ENCODE measurements at places on chromosomes 3 and 15.

- DNase-seq, result no peak
Observed at GRCh38 chr3:42505128-42505848, 2.8 kb downstream of the VIPR1 start.

GRCh38 chr3:41405466-41405865 lies 206.2 kb downstream of the CTNNB1 start:
- no peak for DNase-seq

- no peak for DNase-seq
Observed at GRCh38 chr15:85854345-85855097, 59.8 kb upstream of the KLHL25 start.

- DNase-seq, result no peak
Observed at GRCh38 chr3:138197524-138197923, 10.4 kb downstream of the ARMC8 start.

GRCh38 chr3:149019580-149019979 lies 28.2 kb downstream of the GYG1 start:
- DNase-seq, result no peak

DNA sequence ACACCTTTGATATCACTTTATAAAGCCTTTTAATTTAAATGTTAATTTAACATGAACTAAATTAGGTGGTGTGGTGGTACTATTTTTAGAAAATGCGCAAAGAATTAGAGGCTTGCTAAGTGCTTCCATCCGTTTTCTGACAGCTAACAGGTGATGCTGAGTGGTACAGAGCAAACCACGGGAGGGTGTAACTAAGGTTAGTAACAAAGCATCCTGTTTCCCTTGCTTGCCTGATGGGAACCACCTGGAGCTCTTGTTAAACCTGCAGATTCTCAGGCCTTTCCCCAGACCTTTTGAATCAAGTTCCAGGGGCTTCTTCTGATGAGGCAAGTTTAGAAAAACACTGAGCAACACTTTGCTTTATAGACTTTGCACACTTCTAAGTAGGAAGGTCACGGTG lies 101.0 kb downstream of the ATG7 start:
- DNase-seq, result no peak

- DNase-seq, result no peak
Observed at GRCh38 chr15:81332326-81332725, 8.4 kb upstream of the STARD5 start.

- no peak for DNase-seq
Observed at GRCh38 chr3:31754575-31755278, 222.0 kb downstream of the STT3B start.

DNA sequence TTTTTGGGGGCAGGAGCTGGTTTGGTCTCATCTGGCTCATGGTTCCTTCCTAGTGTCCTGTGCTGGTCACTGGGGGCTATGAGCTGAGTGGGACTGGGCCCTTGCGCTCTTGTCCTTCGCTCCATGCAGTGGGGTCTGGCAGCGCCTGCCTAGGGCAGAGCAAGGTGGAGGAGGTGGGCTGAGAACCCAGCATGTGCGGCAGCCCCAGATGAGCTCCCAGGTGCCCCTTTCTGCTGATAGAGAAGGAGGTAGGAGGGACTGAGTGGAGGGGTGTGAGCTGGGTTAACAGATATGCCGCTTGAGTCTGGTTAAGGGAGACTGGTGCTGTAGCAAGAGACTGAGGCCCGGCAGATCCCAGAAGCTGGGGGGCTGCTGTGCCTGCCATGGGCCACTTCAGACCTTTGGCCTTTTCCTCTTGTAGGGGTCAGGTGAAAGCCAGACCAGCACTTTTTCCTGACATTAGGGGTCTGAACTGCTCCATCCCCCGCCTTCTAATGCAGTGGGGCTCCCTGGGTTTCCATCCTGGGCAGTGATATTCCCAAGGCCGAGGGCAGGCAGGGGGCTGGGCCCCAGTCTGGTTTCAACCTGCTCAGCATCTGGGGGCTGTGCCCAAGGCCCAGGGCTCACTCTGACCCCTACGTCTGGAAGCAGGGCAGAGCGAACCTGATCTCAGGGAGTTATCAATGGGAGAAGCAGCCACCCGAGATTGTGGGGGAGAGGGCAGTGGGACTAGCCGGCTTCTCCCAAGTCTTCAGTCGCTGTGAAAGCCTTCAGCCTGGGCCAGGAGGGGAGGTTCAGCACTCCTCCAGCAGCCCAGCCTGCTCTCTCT lies 62.9 kb upstream of the PRR23C start:
- DNase-seq, result no peak

- no peak for DNase-seq
Observed at GRCh38 chr3:32471246-32471645, 31.4 kb downstream of the CMTM6 start.

GRCh38 chr3:69448877-69449276 lies 63.0 kb upstream of the FRMD4B start:
- DNase-seq, result no peak

- DNase-seq, result no peak
Observed at GRCh38 chr3:63094642-63095408, 183.3 kb upstream of the SYNPR start.

DNA sequence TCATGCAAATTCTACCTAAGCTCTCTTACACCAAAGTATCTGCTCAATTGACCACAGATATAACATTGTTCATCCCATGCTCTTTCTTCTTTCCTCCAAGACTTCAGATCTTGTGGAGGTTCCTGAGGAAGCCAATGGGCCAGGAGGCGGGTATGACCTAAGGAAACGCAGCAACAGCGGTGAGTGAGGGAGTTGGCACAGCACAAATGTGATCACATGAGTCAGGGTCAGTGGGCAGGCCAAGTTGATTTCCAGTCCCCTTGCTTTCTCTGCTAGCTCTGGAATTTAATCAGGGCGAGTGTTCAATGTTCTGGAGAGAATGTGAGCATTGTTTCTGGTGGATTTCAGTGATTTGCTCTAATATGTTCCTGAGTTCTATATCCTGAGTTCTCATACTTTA lies 112.7 kb downstream of the STAC start:
- no peak for DNase-seq

GRCh38 chr15:56798639-56799038 lies 65.3 kb upstream of the ZNF280D start:
- DNase-seq, result no peak

DNA sequence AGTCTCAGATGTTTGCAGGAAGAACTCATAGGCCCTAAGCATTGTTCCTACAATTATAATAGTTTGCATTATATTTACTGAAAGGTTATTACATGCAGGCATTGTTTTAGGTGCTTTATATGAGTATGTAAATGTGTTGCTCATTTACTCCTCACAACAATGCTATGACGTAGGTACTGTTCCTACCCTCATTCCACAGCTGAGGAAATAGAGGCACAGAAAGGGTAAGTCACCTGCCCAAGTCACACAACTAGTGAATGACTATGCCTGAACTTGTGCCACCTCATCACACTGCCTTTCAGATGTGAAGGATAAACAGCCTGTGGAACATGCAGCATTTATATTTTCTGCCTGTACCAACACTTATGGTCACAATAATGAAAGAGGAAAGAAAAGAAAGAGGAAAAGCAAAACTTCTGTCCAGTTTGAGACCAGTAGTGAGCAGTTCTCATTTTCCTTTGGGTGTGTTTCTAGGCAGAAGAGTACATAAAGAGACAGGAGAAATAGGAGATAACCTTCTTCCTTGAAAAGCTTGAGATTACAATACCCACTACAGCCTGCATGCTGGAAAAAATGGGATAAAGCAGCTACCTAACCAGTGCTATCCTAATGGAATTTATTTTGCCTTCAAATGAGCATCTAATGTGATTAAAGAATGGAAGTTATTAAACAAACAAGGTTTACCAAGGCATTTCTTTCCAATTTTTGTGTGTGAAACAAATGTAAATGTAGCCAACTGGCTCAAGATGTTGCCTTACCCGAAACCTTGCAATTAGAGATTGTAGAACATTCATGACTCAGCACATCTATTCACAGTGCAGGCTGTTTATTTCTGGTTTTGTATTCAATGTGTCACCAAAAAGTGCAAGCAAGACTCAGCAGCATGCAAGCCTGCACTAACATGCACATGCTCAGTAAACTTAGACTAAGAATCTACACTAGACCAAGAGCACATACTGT lies 20.5 kb upstream of the ENTPD3 start:
- DNase-seq, result no peak

GRCh38 chr3:112746675-112747280 lies 99.9 kb downstream of the CD200R1L start:
- no peak for DNase-seq

- DNase-seq, result no peak
Observed at GRCh38 chr3:16362770-16363169, 97.8 kb downstream of the OXNAD1 start.

GRCh38 chr3:11392860-11393114 lies 120.6 kb downstream of the ATG7 start:
- no peak for DNase-seq

DNA sequence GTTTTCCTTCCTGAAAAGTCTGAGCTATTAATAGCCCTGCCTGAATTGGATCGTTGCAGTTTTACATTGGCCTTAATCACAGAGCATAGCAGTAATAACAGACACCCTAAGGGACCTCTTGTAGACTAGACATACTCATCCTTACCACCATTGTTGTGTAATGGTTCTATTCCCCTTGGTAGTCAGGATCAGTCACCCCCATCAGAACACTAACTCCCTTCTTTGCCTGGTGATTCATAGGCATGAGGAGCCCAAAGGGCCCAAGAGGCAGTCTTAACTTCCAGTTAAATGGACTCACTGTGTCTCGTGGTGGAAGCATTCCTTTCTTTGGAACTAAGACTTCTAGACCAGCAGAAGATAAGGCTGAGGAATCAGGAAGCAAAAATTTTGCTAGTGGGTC lies 20.2 kb downstream of the CGGBP1 start:
- DNase-seq, result no peak

- DNase-seq, result no peak
Observed at GRCh38 chr3:58419780-58420507, 13.7 kb downstream of the PDHB start.

DNA sequence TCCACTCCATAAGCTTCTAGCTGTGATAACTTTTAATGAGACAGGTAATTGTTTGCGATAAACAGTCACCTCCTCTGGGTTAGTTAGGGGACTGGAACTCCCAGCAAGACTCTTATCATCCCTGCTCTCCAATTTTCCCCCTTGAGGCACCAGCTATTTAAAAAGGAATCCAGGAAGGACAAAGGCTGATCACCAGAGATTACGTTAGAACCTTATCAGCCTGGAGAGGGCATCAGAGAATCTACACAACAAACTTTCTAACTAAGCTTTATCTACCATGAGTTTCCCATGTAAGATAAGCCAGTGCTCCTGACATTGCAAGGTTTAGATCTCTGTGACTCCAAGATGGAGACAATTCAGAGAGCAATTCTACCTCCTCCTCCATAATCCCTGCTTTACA lies 31.3 kb downstream of the GPR176 start:
- no peak for DNase-seq

- DNase-seq, result no peak
Observed at GRCh38 chr3:61645148-61645547, 83.8 kb downstream of the PTPRG start.

DNA sequence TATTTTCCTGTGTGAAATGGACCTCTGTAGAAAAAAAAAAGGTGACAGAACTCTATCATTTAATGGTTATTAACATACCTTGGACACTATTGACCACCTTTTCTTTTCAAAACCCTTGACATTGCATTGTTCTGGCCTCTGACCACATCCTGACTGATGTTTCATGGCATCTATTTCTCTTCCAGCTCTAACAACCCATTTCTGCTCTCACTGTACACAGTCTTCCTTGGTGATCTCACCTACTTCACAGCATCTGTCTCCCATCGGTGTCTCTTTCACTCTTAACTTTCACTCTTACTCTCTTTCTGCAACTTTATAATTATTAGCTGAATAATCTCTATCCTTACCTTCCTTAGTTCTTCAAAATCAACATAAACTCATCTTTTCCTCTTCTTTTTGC lies 217.4 kb upstream of the CD96 start:
- no peak for DNase-seq

- no peak for DNase-seq
Observed at GRCh38 chr15:79562403-79562815, 130.3 kb downstream of the MINAR1 start.

- DNase-seq, result no peak
Observed at GRCh38 chr15:66658044-66658443, 44.0 kb upstream of the SMAD6 start.

- no peak for DNase-seq
Observed at GRCh38 chr3:28139967-28140634, 101.3 kb upstream of the CMC1 start.

GRCh38 chr3:174651951-174652350 lies 207.2 kb upstream of the NAALADL2 start:
- no peak for DNase-seq

DNA sequence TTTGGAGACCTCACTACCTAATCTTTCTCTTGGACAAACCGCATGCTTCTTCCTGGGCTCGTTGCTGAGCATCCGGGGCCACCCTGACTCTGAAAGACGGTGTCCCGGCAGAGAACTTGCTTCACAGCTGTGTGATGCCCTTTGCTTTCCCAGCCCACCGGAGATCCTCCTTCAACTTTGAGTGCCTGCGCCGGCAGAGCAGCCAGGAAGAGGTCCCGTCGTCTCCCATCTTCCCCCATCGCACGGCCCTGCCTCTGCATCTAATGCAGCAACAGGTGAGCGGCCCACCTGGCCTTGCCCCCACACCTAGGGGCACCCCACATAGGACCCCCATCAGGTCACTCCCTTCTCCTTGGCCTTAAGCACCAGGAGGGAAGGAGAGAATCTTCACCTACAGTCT lies 37.7 kb downstream of the CHDH start:
- DNase-seq, result no peak

Data from stimulated activated CD8-positive, alpha-beta memory T cell treated with anti-CD3 and anti-CD28 coated beads, Interleukin-7, amount 100 ng/mL, for 1 hour (primary cell).